Caki2 (cell line): ENCODE measurements at places on chromosomes 5 and 9.

DNA sequence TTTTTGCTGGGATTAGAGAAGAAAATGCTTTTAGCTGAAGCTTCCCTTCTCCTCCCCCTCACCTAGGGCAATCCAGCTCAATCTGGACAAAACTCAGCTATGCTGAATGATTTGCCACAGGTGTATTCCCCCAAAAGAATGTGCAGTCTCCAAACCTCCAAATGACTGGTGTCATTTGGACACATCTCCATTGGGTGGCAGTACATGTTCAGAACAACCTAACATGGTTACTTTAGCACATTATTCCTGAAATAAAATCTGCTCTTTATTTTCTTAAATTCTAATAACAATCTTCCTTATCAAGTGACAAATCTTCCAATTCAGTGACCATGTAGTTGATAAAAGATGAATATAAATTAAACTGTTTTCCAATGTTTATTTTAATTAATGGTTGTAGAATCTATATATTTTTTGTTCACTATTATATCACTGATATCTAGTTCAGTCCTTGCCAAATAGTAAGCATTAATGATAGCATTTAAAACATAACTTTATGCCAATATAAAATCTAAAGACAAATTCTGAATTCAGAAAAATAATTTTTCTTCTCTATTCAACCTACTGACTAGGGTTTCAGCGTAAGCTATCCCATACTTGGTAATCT is 61.3 kb upstream of the MOCS2 start:
- DNase-seq, result peak; percentile 6

DNA sequence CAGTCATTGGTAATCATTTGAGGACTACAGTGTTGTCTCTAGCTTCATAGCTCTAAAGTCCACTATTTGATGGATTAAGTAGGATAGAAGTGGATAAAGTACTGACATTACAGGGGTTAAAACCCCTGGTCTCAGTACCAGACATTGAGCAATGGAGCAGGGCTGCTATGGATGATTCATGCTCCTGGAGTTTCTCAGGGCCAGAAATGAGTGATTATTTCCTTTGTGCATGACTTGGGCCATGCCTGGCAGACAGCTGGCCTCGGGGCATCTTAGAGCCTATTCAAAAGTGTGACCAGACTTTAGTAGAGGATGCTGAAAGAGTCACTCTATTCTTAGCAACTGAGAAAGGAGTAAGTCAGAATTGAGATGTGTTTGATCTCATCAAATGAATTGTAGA is 350.7 kb upstream of the TLE4 start:
- DNase-seq, result peak; percentile 37

GRCh38 chr9:9538766-9539165 is 1074.0 kb downstream of the PTPRD start:
- no peak for DNase-seq

GRCh38 chr5:69225860-69226259 is 8.8 kb upstream of the CDK7 start:
- DNase-seq, result no peak
